ENCODE measurements at places on chromosomes 6 and 20. TPM values are rescaled to one million over a fixed set of nuclear protein-coding genes. Genes with fewer than 3 reads are reported as not detected.

GRCh38 chr20:32606790-32607189 is 21.7 kb upstream of the NOL4L start:
- DNase-seq, result no peak

DNA sequence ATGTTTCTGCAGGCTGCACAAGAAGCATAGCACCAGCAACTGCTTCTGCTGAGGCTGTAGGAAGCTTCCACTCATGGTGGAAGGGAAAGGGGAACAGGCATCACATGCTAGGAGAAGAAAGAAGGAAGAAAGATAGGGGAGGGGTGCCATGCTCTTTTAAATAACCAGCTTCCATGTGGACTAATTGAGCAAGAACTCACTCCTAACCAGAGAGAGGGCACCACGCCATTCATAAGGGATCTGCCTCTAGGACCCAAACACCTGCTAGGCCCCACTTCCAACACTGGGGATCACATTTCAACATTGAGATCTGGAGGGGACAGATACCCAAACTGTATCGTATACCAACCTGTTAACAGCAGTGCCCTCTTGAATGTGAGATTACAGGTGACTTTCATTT is 46.9 kb upstream of the ARMC2 start:
- DNase-seq, result no peak

DNA sequence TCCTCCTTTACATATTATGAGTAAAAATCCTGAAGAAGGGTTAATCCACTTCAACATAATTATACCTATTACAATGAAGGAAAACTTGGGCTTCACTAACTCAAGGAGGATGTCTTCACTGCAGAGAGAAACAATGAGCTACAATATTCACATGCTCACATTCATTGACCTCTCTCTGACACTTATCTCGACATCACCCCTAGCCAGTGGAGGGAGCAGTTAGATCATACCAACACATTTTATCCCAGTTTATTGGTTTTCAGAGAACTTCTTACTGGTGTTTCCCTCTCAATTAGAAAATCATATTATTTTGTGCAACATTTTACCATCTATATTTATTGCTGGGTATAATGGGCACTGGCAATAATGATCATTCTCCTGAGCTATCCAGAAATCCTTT is 646.5 kb downstream of the TENT5A start:
- DNase-seq, result peak; percentile 37

- DNase-seq, result no peak
Observed at GRCh38 chr6:143135325-143135724, 74.6 kb downstream of the AIG1 start.

- no peak for DNase-seq
Observed at GRCh38 chr6:17877895-17878440, 109.5 kb downstream of the KIF13A start.

- no peak for DNase-seq
Observed at GRCh38 chr6:32189742-32190053, 304 bp downstream of the PBX2 start.

GRCh38 chr6:28408076-28408802 is 8.7 kb upstream of the ZSCAN12 start:
- DNase-seq, result no peak

DNA sequence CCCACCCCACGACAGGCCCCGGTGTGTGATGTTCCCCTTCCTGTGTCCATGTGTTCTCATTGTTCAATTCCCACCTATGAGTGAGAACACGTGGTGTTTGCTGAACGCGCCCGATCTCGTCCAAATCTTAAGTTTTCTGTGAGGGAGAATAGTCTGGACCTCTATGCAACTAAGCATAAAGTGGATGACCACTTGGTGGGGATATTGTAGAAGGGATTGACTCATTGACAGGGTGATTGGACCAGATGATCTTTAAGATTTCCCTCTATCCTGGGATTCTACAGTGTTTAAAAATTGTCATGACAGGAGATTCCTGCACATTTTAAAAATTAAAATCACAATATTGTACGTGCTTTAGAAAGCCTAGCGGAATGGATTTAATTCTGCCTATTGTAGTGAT is 141.3 kb downstream of the TRMT11 start:
- peak; percentile 32 for DNase-seq

DNA sequence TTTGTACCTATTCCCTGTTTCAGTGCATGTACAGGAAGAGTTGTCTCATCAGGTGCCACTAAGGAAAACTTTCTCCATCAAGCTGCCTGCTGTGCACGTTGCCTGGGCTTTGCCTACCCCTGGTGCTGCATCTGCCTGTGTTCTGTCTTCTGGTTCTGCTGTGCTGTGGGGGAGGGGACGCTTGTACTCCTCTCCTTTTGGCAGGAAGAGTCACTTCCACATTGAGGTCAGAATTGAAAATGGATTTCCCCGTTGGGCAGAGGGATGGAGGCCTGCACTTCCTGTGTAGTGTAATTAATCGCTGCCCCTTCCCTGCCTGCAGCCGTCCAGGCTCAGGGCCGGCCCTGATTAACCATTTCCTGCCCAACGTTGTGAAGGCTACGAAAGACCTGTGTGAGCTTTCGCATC is 153.3 kb downstream of the SCML4 start:
- peak; percentile 78 for DNase-seq

DNA sequence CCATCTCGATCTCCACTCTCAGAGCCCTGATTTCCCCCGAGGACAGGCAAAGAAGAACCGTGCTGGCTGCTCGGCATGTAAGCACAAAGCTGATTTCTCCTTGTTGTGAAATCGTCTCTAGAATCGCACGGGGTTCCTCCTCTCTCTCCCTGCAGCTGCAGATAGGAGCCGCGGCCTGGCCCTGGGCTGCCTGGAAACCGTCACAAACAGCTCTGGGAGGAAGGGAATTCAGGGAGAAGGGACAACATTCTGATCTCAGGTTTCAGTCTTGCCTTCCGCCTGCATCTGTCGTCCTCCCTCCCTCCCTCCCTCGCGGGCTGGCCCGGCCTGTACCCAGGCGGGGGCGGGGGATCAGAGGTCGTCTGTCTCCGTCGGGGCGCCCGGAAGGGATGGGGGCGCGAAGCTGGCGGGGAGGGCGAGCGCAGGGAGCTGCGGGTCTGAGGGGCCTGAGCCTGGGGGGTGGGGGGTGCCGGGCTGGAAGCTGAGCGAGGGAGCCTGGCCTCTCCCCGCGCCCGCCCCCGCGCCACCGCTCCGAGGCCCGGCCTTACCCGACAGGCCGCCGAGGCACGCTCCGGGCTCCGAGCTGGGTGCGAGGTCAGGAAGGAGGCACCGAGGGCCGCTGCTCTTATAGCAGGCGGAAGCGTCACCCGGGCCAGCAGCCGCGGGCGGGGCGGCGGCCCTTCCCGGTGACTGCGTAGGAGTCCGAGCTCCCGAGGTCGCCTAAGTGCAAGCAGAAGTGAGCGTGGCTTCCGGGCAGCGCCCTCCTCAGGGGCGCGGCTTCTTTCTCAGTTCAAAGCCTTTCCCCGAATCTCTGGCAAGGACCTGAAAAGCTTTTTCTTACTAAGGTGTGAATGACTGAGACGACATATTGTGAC is at the start of gene SERPINB1:
Gene SERPINB1, minus strand, starts transcription at position 600 of the 875 bp plus-strand sequence. CDS start 1,277 bp downstream, outside the sequence.
- peak; percentile 24 for DNase-seq

DNA sequence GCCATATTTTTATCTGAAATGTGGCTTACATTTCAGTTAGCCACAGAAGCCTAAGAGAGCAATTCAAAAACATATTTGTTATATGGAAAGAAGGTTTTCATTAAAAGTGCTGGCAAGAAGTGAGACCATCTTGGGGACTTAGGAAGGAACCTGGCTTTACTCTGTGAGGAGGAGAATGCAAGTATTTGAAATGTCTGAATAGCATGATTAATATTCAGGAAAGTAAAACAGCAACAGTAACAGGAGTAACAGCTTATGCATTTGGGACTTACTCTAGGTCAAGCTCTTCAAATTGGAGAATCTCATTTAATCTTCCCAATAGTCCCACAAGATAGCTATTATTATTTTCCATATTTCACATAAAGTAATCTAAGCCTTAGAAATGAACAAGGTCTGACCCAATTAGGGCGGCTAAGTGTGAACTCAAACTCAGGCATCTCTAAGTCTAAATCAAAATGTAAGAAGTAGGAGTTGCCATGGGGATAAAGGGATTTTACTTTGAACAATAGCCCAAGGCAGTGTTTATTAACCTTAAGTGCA is 816.5 kb downstream of the BCKDHB start:
- DNase-seq, result no peak

DNA sequence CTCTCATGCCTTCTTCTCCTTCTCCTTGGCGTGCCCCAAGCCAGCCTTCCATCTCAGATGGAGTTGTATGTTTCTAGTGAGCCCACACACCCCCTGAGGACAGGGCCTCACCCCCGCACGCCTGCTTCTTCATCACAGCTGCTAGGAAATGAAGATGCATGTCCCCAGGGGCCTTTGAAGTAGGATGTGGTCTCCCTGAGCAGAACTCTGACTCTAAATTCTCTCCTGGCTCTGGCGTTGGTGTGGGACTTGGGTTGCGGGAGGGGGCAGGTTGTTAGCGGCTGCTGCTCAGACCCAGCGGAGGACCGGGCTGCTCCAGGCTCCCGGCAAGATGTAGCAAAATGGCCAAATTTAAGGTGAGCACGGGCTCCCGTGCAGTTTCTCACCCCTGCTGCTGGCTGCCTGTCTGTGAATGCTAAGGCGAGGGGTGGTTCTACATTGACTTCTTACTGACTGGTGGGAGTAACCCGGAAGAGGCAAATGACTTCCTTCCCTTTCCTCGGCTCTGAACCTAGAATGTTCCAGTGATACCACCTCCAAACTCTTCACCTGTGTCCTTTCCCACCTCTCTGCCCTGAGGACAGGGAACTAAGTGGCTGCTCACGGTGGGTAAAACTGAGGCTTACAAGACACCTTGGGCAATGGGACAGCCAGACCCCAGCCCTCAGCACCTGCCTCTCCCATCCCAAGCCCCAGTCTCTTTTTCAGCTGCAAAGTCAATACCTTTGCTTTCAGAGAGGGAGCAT is 8.8 kb downstream of the SYNJ2 start:
- DNase-seq, result no peak

DNA sequence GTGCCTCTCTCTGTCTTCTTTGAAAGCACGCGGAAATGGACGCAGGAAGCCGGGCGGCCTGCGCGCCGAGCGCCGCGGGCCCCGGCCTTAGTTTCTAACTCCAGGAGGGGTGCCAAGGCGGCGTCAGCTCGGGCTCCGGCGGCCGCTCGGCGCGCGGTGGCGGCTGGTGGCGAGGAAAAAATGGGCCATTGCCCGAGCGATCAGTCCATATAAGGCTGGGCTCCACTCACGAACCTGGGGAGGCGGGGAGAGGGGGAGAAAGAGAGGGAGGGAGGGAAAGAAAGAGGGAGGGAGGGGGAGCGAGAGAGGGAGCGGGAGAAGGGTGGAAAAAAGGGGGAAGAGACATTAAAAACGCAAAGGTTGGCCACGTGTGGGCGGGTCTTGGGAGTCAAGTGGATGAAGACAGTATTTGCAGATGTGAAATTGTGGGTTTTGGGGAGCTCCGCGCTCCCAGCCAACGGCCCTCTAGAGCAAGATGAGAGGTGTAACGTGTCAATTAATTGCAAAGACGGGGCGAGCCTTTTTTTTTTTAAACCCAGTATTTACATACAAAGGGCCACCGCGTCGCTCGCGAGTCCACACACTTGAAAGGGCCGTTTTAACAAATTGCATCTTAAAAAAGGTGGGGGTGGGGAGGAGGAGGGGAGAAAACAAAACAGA is at the start of gene NKX2-2:
Gene NKX2-2, minus strand, starts transcription at position 184 of the 660 bp plus-strand sequence. CDS start 395 bp downstream, outside the sequence.
- peak; percentile 75 for DNase-seq

DNA sequence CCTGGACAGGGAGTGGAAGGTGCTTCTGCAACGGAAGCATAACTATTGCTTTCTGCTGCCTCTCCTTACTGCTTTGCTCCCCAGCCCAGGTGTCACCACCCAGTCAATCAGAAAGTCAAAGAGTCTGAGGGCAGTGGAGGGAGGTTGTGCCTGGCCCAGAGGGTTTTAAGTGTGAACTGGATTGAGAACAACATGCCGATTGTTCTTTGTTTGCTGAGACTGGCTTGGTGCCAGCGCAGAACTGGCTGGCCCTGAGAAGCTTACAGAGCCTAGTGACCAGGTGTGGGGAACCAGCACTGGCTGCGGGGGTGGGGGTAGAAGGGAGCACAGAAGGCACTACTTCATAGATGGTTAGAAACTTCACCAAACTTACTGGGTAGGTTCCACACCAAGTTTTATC is 31.1 kb upstream of the ENPP4 start:
- no peak for DNase-seq

- no peak for DNase-seq
Observed at GRCh38 chr6:13351271-13351670, 22.9 kb upstream of the TBC1D7 start.

DNA sequence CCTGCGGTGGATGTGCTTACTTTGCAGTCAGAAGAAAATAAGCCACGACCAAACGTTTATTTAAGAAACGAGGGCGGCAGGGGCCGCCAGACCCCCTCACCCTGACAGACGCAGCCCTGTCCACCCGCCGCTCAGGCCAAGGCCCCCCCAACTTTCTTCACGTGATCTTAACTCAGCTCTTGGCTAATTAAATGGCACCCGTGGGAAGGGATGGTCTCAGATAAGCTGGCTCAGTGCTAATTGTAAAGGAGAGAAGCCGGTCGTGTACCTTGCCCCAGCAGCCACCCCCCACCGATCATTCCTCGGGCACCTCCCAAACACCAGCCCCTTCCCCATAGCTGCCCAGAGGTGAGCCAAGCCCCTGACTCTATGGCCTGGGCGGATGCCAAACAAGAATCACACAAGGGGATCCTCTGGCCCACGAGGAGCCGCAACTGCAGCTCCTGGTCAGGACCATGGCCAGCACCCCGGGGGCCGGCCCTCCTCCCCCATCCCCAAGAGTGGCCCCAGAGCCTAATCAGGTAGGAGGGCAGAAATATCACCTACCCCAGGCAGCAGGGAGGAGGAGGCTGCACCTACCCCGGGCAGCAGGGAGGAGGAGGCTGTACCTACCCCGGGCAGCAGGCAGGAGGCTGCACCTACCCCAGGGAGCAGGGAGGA is 11.2 kb downstream of the KCNQ2 start:
- DNase-seq, result no peak

DNA sequence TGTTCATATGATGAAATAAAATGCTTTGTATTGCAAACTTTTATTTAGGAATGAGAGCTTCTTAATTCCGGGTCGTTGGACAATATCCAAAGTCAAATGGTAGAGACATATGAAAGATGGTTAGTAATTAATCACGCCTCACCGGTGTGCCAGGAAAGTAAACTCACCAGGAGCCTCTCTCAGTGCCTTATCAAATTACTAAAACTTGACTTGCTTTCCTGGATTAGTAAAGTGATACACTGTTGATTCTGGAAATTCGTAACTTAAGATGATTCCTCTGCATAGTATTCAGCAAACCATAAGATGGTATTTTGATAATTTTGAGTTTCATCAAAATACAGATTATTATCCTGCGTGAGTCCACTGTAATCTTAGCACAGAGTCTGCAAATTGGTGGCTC is 115.2 kb downstream of the PAX1 start:
- DNase-seq, result no peak

Gene CALHM4
- not detected for total RNA-seq

Gene RBPJL
- total RNA-seq, result not detected

Gene EDN1
- 12.5 TPM for total RNA-seq

Gene ECT2L
- not detected for total RNA-seq

Gene HSPA12B
- 0.05 TPM for total RNA-seq

Gene UBE3D
- 3.8 TPM for total RNA-seq

Gene UTRN
- 93.3 TPM for total RNA-seq

Gene RAET1L
- total RNA-seq, result not detected

Gene WFDC10B
- total RNA-seq, result not detected

Gene EFCAB8
- not detected for total RNA-seq
